T-helper 2 cell (primary cell): ENCODE measurements at places on chromosomes 16 and 17.
A peak's percentile ranks its signal among the peaks of the same experiment; 100 is the strongest.

GRCh38 chr16:28569021-28569420 is 15.3 kb downstream of the SGF29 start:
- no peak for DNase-seq

DNA sequence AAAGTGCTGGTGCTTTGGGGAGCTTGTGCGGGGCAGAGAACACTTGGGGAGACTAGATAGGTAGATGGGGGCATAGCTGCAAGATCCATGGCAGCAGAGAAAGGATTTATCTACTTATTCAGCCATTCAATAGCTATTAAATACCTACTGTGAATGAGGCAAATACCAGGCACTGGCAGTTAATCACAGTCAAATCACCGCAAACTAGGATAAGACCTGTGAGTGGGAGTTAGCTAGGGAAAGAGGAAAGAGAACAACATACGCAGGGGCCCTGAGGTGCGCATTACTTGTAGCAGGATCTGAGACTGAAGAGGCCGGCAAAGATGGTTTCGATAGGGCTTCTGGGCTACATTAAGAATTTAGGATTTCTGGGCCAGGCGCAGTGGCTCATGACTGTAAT is 3.8 kb upstream of the ALKBH5 start:
- DNase-seq = no peak

DNA sequence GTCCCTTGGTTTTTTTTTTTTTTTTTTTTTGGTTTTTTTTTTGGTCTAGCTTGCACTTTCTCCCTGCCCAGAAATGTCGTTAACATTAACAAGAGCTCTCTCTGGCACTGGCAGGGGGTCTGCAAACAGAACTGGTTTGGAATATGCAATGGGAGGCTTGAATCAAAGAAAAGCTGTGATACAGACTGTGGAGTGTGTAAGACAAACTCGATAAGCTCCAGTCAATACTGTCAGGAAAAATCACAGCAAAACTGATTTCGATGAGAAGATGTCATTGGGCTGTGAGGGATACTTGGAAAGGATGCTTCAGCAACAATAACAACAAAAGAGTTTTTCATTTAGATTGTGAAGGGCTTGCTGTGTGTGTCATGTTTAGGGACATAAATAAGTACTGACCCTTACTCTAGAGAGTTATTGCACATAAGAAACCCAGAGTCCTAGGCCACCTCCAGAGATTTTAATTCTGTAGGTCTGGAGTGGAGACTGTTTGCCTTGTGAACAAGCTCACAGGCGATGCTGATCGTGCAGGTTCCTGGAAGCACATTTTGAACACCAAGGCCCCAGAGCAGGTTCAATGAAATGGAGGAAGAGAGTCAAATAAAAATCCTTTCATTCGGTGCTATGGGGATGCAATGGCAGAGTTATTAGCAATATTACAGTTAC is 470.7 kb upstream of the RBFOX1 start:
- no peak for DNase-seq

GRCh38 chr16:79876332-79876730 is 275.8 kb upstream of the MAF start:
- DNase-seq = no peak

DNA sequence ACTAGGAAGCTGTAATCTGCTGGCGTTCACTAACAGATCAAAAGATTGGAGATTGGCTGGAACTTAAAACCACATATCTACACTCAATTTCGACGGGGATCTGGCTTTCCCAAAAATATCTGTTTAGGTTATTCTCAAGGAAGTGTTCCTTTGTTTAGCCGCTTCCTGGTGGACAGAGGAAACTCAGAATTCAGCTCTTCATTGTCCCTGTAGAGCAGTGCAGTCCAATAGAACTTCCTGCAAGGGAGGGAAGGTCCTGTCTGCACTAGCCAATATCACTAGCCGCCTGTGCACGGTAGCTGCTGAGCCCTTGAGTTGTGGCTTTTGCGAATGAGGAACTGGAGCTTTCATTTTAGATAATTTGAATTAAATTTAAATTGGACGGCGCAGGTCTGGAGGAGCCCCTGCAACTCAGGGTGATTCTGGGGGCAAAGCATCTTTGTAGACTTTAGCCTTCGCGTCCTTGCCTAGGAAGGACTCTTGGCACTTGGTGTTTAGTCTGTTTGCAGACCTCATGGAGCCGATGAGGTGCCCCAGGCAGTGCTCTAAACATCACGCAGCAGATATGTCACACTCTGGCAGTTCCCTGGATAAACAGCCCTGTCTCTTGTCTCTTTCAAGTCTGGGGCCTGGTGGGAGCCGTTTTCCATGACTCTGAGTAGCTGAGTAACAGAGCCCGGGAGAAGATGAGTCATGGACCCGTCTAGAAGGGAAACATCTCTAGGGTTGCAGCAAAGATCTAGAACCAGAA is 122.2 kb downstream of the CCDC182 start:
- DNase-seq = no peak

GRCh38 chr17:50238601-50239280 is 35.5 kb upstream of the TMEM92 start:
- DNase-seq = no peak

- no peak for DNase-seq
These were observed 327.6 kb downstream of the GRIN2A start for GRCh38 chr16:9854675-9855074.

- no peak for DNase-seq
These were observed 3.9 kb downstream of the CDH11 start for GRCh38 chr16:65117811-65118448.

- DNase-seq = no peak
These were observed 98.2 kb downstream of the USP32 start for GRCh38 chr17:60293580-60294335.

- DNase-seq = no peak
These were observed 346.9 kb downstream of the FOXL1 start for GRCh38 chr16:86925067-86925791.

DNA sequence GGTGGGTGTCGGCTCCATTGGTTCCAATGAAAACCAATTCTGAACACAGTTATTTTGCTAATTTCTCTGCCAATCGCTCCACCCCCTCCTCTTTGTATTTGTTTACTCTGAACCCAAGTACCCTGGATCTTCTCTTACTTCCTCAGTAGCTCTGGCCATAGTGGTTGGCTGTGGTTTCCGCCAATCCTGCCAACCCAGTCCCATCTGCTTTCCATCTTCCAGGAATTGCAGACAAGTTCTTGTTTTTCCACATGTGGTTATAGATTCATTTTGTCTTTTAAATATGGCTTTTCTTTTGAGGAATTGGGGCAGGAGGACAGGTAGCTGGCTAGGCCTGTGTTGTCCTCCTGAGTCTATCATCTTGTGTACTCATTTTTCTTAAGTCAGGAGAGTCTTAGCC is 92.0 kb downstream of the CYLD start:
- no peak for DNase-seq

DNA sequence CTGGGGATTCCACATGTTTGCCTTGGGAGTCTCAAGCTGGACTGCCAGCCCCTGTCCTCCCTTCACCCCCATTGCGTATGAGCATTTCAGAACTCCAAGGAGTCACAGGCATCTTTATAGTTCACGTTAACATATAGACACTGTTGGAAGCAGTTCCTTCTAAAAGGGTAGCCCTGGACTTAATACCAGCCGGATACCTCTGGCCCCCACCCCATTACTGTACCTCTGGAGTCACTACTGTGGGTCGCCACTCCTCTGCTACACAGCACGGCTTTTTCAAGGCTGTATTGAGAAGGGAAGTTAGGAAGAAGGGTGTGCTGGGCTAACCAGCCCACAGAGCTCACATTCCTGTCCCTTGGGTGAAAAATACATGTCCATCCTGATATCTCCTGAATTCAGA is 28.9 kb downstream of the CDRT15 start:
- no peak for DNase-seq

DNA sequence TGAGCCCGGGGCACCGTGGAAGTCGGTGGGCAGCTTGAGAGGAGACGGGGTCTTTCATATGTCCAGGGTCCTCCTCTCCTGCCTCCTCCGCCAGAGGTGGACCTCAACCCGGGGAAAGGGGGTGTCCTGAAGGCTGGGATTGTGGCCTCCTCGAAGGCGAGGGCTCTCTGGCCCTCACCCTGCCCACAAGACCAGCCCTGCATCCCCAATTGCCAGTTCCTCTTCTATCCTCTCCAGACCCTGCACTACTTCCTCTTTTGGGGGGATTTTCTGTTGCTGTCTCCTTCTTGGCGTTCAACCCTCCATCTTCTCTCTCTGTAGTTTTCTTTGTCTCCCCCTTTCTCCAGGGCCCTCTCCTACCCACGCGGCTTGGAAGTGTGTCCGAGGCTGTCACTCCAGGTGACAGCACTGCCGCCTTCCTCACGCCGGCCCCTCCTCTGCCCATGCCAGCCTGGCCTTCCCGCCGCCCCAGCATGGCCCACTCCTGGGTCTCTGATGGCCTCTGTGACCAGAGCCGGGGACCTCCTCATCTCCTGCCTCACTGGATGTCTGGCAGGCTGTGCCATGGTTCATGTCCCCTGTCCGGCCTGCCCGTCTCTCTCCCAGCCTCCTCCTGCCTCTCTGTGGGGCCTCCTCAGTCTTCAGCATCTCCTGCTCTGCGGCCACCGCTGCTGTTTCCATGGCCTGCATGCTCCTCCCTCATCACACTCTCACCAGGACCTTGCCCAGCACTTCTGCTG is 2.4 kb upstream of the ITGAX start:
- DNase-seq = no peak

DNA sequence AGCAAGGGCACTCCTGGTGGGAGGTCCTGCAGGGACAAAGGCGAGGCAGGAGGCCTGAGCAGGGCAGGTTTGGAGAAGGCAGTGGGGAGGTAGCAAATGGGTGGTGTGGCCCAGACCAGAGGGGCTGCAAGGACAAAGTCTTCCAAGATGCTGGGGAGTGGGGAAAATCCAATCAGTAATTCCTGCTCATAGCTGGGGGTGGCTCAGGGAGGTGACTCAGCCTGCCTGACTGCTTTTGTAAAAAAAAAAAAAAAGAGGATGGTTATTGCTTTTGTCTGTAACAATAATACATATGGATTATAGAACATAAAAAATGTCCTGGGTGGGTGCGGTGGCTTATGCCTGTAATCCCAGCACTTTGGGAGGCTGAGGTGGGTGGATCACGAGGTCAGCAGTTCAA is 5.2 kb downstream of the IL34 start:
- no peak for DNase-seq

- DNase-seq = no peak
These were observed 4.4 kb upstream of the DHX40 start for GRCh38 chr17:59561042-59561441.

GRCh38 chr16:82523815-82524214 is 103.0 kb upstream of the CDH13 start:
- no peak for DNase-seq

DNA sequence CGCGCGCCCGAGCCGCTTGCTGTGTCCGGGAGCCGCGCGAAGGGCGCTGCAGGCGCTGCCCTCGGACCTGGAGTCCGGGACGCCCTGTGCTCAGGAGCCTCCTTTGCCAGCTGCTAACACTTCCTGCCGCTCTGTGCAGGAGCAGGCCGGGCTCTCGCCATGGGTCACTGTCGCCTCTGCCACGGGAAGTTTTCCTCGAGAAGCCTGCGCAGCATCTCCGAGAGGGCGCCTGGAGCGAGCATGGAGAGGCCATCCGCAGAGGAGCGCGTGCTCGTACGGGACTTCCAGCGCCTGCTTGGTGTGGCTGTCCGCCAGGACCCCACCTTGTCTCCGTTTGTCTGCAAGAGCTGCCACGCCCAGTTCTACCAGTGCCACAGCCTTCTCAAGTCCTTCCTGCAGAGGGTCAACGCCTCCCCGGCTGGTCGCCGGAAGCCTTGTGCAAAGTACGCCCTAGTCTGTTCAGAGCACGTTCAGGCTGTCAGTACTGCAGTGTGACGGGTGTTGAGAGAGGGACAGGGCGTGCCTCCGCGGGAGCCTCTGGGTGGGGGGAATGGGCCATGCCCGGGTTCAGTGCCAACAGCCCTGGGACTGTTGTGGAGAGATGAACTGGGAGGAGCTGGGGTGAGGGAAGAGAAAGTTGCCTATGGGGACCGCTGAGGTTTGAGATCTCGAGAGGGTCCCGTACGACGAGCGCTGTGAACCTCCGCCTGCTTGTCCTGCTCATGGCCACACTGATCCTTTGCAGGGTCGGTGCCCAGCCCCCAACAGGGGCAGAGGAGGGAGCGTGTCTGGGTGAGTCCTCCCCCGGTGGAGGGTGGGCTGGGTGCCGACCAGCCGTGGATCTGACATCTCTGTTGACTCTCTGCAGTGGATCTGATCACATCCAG is 1.3 kb downstream of the ZNF276 start:
- DNase-seq = peak; percentile 46

GRCh38 chr16:23148513-23149266 is 562 bp downstream of the USP31 start:
- DNase-seq = peak; percentile 40

GRCh38 chr16:8258523-8258922 is 331.8 kb downstream of the TMEM114 start:
- DNase-seq = no peak

DNA sequence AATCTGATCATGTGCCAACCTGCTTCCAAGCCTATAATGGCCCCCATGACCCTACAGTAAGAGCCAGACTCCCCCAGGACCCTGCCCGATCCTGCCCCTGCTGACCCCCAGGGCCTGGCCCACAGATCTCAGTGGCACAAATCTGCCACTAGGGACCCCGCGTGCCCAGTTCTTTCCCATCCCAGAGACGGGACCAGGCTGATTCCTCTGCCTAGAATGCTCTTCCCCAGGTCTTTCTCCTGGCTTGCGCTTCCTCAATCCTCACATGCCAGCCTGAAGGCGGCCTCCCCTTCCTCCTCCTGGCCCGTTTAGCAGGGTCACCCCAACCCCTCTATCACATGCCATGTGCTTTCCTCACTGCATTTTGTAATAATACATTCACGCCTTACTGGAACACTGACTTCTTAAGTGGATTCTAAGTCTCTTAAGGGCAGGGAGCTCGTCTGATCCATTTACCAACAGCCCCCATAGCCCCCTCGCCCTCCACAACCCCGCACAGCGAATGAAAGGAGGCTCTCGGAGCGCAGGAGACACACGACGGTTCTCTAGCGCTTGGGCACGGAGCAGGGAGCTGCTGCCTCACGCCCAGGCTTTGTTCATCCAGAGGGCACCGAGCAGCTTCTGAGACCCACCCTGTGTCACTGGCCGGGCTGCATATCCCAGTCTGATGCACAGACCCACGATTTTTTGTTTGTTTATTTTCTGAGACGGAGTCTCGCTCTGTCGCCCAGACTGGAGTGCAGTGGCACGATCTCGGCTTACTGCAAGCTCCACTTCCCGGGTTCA is 1.2 kb downstream of the TRIM65 start:
- DNase-seq = no peak

DNA sequence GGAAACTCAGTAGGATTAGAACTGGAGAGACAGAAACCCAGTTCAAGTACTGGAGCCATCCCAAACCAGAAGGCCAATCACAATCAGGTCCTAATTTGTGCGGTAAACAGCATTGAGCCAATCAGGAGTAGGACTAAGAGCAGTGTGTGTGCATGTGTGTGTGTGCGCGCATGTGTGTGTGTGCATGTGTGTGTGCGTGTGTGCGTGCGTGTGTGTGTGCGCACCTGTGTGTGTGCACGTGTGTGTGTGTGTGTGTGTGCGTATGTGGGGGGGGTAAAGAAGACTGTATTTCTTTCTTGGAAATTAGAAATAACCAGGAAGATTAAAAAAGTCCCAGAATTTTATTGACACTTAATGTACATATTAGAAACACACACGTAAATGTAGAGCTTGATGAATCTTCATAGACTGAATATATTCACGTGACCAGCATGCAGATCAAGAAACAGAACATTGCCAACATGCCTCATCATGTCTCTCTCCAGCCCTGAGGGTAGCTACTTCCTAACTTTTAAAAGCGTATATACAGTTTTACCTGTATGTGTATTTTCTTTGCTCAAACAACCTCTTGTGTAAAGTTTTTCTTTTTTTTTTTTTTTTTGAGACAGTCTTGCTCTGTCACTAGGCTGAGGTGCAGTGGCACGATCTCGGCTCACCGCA is 919 bp upstream of the DHRS7C start:
- DNase-seq = no peak
